ENCODE measurements at places on chromosomes 3 and 15.

DNA sequence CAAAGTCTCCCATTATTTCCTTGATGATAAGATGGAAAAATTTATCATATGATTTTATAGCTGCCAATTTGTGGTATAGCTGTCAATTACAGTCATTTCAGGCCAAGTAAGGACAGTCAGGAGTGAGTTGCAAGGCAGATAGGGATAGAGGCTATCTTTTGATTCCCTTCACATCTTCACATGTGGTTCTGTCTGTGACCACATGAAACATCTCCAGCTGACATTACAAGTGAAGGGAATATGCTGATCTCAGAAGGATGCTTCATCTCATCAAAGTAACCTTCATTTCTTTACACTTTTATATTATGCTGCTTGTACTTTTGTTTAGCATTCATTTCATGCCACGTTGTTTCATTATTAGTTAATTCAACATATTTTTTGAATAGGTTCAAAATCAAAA lies 136.9 kb upstream of the CFAP20DC start:
- no peak for DNase-seq

- no peak for DNase-seq
Measured at GRCh38 chr15:63038926-63039673, 3.4 kb upstream of the TPM1 start.

- DNase-seq, result no peak
Measured at GRCh38 chr3:15387735-15388134, 39.6 kb downstream of the METTL6 start.

DNA sequence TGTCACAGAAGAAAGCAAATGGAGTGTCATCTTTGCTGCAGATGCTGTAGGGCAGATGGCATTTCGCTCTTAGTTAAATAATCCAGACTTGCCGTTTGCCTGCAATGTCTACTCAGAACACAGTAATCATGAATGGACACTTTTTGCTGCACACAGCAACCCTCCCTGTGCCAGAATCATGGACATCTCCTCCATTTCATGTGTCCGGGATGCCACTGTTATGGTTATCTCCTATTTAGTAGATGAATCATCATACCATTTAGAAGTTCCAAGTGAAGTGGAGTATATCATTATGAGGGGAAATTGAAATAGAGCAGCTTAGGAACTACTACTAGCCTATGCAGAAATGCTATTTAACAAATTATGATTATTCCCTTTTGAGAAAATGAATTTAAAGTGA lies 118.5 kb downstream of the DUT start:
- no peak for DNase-seq

- no peak for DNase-seq
Measured at GRCh38 chr3:72116226-72116625, 331.3 kb upstream of the PROK2 start.

DNA sequence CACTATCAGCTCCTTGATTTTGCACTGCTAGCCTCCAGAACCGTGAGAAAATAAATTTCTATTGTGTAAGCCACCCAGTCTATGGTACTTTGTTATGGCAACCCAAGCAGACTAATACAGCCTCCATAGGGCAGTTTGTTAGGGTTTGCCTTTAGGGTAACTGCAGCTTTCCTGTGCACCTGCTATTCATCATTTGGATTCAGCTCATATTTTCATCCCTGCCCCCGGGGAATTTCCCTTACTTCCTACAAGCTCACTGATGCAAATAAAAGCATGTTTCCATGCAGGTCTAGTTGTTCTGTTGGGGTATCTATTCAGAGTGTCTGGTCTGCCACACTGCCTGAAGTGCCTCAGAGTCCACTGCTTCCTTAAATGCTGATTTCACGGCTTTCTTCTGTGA lies 48.6 kb upstream of the ATOSA start:
- no peak for DNase-seq

DNA sequence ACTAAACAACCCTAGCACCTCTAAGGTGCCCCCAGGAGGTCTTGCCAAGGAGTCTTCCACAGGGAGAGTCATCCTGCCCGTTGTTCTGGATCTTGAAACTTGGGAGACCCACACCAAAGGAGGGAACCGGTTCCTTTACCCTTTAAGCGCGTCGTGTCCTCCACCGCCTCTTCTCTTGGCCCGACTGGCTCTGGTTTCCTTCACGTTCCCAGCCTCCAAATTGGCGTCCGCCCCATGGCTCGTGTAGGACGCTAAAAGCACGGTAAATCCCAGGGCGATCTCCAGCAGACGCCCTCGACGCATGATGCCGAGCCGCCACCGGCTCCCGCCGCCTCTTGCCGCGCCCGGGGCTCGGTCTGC lies 1.1 kb downstream of the FBN1 start:
- peak; percentile 63 for DNase-seq

- DNase-seq, result no peak
Measured at GRCh38 chr3:194935061-194935460, 249.4 kb downstream of the FAM43A start.

GRCh38 chr15:63497642-63498467 lies 6.5 kb upstream of the USP3 start:
- DNase-seq, result no peak

DNA sequence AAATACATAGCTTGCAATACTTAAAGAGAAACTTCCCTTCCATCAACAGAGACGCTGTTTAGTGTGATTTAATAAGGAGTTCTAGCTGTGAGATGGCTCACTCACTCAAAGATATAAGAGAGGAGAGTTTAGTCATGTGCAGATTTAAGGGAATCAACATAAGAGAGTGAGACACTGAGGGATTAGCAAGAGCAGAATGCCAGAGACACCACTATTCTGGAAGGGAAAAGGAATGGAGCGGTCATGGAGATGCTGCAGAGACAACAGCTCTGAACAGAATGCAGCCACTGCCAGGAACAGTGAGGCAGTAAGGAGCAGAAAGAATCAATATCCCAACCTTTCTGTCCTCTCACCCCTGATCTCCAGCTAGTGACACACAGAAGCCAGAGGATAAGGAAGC lies 248.8 kb downstream of the MBNL1 start:
- DNase-seq, result no peak

DNA sequence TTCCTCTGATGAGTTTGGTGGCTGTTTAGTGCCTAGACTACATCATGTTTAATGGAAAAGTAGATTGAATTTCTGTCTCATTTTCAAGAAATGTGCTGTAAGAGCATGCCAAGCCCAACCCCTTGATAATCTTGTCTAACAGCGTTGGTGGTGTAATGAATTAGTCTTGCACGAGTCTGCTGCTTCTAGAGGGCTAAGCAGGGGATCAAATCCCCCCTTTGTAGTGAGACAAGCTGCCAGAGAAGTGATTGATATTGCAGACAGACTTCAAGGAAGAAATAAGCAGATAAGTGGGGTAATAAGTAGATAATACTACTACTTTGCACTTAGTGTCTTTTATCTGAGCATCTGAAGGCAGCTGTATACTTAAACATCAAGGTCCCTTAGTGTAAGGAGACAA lies 141.4 kb downstream of the TP63 start:
- no peak for DNase-seq

DNA sequence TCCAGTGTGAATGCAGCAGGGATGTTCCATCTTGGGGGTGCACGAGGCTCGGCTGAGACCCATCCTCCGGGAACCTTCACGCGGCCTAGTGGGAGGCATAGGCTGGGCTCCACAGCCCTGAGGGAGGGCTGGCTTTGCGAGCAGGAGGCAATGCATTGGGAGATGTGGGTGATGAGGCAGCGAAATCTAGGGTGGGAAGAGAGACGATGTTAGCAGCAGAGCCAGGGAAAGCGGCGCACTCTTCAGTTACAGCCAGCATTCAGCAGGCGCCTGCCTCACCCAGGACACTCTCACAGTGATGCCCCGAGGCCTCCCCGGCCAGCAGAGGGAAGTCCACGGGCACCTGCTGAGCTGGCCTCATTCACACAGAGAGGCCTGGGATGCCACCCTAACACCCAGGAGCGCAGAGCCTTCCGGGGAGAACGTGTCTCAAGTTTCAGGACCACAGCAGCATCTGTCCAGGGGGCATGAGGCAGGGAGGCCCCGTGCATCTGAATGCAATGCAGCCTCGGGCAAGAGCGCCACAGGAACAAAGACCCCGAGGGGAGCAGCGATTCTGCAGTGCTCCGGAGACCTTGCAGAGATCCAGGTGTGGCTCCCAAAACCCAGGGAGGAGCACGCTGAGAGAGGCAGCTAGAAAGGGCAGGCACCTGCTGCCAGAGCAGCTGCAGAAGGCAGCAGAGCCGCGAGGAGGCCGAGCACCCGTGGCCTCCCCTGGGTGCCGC lies 102.4 kb downstream of the NUP210 start:
- DNase-seq, result no peak

DNA sequence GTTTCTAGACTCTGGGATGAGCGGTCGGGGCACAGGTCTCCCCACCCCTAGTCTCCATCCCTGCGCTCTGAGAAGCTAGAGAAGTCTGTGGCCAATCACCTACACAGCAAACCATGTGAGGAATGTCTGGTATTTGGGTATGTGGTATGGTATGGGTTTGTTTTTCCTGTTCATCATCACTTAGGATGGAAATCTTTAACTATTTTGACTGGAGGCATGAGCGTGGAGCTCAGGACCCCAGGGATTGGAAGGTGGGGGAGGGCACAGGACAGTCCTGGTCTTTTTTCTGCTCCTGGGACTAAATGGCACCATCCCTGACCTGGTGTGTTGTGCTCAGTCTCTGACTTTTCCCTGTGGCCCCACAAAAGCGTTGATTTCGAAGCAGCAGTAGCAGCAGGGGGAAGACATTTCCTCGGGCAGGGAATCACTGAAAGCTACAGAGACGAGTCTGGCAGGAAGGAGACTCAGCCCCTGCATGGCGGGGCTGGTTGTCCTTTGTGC lies 191.7 kb upstream of the TPM1 start:
- DNase-seq, result no peak

- no peak for DNase-seq
Measured at GRCh38 chr3:78917536-78917935, 850.3 kb downstream of the ROBO1 start.

DNA sequence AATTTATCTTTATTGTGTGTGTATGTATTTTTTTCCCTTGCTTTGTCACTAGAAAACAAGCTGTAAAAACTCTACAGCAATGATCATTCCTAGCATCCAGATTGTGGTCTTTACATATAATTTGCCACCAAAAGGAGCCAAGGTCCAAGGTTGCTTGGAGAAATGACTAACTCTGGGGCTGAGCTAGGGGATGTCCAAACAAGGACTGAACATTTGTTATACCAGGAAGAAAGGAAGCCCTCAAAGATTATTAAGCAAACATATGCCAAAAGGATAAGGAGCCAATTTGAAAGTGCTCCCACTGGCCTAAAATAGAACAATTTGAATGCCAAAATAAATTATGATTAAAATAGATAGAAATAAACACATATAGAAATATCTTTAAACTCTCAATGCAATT lies 293.3 kb downstream of the ZIC1 start:
- peak; percentile 28 for DNase-seq

- DNase-seq, result no peak
Measured at GRCh38 chr3:181455276-181455675, 256.4 kb upstream of the SOX2 start.

DNA sequence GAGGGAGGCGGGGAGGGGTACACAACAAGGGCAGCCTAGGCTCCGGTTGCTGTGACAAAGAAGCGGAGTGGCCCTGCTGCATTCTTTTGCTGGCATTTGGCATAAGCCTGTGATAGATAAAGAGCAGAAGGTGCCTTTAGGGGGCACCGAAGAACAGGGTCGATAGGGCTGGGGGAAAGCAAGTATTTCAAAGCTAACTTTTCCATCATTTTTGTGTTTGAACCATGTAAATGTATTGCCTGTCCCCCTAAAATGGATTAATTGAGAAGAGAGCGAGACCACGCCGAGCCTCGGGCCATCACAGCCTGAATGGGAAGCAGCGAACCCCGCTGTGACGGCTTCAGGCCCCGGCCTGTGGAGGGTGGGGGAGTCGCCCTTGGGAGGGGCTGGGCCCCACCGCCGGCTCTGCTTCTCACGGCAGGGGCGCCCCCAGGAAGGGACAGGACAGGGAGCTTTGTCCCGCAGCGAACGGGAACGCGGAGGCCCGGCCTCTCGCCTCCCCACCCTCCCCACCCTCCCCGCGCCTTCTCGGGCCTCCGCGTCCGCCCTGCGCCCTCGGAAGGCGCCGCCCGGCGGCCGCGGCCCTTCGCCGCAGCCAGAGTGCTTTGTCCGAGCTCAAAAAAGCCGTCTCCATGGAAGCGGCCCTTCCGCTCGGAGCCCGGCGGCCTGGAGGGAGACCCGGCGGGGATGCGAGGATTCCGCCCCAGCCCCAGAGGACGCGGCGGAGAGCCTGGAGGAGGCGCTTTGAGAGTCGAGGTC lies 32.4 kb upstream of the ALDH1L1 start:
- peak; percentile 45 for DNase-seq

Measured in muscle of arm (tissue), 14 donors.